ENCODE measurements at places on chromosomes 4 and X. TPM values are rescaled to one million over a fixed set of nuclear protein-coding genes. Genes with fewer than 3 reads are reported as not detected.

DNA sequence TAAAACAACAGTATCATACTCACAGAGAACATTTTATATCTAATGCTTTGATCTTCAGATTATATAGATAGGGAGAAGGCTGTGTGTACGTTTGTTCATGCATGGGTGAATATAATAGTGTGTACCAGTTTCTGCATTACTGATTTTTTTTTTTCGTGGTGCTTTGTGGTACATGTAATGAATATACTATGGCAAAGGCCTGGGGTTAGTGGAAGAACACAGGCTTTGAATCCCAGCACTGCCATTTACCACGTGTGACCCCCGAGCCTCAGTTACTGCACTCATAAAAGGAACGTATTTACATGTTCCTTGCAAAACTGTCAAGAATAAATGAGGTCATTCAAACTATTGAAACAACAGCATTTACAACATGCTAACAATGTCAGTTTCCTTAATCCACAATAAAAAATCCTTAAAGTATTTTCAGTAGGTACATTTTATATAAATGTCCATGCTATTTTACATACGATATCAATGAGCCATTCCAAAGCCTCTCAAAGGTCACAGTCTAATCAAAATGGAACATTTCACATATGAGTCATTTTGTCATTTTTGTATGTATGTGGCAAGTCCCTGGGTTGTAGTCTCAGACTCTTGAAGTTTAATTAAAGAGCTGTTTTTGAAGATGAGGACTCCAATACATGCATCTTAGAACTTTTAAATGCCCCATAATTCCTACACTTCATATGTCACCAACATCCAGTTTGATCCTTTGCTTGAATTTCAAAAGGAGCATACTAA is 242.8 kb downstream of the PPP3CA start:
- H3K27me3 ChIP-seq: no peaks in the 10 kb centered on the region
- peaks cover 8% of the 10 kb centered on the region for H3K36me3 ChIP-seq
- H3K4me1 ChIP-seq: peaks cover 28% of the 10 kb centered on the region
- H3K27ac ChIP-seq: no peak overlapping the region
- DNase-seq: no peak
- H3K4me3 ChIP-seq: no peak overlapping the region

DNA sequence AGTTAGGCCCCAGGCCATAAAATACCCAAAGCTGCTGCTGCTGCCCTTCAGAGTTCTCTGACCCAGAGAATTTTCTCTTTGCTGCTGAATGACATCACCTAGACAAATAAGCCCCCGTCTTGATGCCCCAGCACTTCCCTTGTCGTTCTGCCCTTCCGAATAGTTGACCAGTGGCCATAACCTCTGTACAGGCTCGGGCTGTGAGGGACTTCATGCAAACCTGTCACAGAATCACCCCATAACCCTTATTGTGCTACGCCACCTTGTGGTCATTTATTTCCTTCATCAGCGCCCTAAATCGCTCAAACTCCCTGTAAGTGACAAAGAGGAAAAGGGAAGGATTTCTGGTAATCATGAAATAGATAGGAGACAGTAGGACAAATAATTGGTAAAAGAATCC is 18.8 kb downstream of the SPACA5 start:
- H3K4me3 ChIP-seq: no peak overlapping the region
- H3K27me3 ChIP-seq: no peaks in the 10 kb centered on the region
- no peaks in the 10 kb centered on the region for H3K36me3 ChIP-seq
- peak overlapping the region; percentile 7 for H3K27ac ChIP-seq
- H3K4me1 ChIP-seq: no peaks in the 10 kb centered on the region
- DNase-seq: no peak

HTN1 gene
- total RNA-seq: not detected

DNA sequence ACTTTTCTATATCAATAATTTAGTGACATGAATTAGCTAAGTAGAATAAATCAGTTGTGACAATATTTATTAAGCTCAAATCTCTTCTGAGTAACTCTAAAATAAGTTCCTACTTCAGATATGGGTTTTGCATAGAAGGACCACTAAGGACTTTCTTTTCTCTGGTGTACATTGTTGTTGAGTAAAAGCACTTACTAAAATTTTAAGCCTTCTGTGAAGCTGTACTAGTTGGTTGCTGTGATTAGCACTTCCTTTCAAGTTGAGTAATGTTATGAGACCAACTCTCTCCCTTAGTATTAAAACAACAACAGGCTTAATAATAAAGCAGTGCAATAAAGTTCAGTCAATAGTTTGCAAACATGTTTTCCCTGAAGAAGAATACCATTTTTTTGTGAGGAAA is 667.4 kb upstream of the NDST4 start:
- H3K36me3 ChIP-seq: no peaks in the 10 kb centered on the region
- DNase-seq: no peak
- H3K4me3 ChIP-seq: no peak overlapping the region
- H3K4me1 ChIP-seq: no peaks in the 10 kb centered on the region

GRCh38 chrX:35025820-35026219 is 83.2 kb downstream of the FAM47B start:
- no peak overlapping the region for H3K27ac ChIP-seq
- H3K4me1 ChIP-seq: no peaks in the 10 kb centered on the region
- H3K4me3 ChIP-seq: no peak overlapping the region
- H3K27me3 ChIP-seq: no peaks in the 10 kb centered on the region
- no peaks in the 10 kb centered on the region for H3K36me3 ChIP-seq
